ENCODE measurements at places on chromosomes 1 and 21. TPM values are rescaled to one million over a fixed set of nuclear protein-coding genes. Genes with fewer than 3 reads are reported as not detected.
A peak's percentile ranks its signal among the peaks of the same experiment; 100 is the strongest.

- peak; percentile 42 for DNase-seq
Measured at GRCh38 chr1:69570356-69570755, 2.6 kb downstream of the LRRC7 start.

GRCh38 chr1:23370709-23371584 lies 1.3 kb upstream of the ZNF436 start:
- peak; percentile 62 for DNase-seq

The CYP4A22 gene
- 0.13 TPM for polyA plus RNA-seq

- no peak for DNase-seq
Measured at GRCh38 chr1:206808615-206809014, 36.3 kb upstream of the IL10 start.

The PLXNA2 gene
- polyA plus RNA-seq: 43.8 TPM

GRCh38 chr21:39441502-39442475 lies 3.8 kb downstream of the LCA5L start:
- DNase-seq: no peak

The VPS72 gene
- 45.4 TPM for polyA plus RNA-seq

- DNase-seq: no peak
Measured at GRCh38 chr1:117166076-117166475, 44.5 kb upstream of the TRIM45 start.

The GRIK1 gene
- 0.49 TPM for polyA plus RNA-seq

The GABRD gene
- polyA plus RNA-seq: 1.1 TPM

The SIK1 gene
- 0.57 TPM for polyA plus RNA-seq

DNA sequence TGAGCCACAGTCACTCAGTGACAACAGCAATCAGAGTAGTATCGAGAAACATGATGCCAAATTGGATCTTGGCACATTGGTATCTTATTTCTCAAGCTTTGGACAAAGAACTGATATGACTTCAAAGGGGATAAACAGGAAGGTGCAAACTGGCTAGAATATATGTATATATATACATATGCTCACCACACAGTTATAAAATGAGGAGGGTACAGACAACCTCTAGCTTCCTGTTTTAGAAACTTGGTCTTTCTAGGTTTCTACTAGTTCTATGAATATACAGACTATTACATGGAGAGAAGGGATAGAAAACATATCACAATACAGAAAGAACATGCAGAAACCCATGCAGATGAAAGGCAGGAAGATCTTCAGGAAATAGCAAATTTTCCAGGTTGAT lies 292.1 kb upstream of the SNX7 start:
- no peak for DNase-seq

The LRIG2 gene
- 15.8 TPM for polyA plus RNA-seq

The SERPINC1 gene
- polyA plus RNA-seq: 0.12 TPM

The SYCP1 gene
- polyA plus RNA-seq: not detected

- no peak for DNase-seq
Measured at GRCh38 chr1:1622010-1622787, 6.9 kb downstream of the MIB2 start.

DNA sequence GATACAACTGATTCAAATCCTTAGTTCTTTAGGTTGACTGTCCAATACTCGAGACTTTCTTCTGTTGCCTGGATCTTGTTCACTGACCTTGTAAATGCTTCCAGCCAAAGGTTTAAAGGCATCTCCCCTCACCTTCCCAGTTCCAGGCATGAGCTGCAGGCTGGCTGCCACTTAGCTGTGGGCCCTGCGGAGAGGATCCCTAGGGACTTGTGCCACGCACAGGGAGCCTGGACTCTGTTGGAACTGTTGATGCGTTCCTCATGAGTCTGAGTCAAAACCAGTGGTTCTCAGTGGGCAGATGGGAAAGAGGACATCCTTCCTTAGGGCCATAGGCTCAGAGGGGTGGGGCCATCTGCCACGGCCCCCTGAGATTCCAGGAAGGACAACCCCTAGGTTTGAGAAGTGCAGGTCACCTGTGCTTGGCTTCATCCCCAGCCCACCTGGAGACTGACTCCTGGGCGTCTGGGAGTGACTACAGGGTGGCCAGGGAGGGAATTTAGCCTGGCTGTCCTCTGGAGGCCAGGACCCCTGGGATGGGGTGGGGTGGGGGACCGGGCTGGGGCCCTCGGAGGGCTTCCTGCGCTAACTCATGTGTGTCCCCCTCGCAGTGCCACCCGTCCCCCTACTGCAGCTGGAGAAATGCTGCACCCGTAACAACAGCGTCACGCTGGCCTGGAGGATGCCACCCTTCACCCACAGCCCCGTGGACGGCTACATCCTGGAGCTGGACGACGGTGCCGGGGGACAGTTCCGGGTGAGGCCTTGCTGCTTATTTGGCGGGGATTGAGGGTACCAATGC lies 37.6 kb upstream of the GNPAT start:
- DNase-seq: no peak

The ATP6V1G3 gene
- not detected for polyA plus RNA-seq

- DNase-seq: no peak
Measured at GRCh38 chr1:21693732-21694131, 24.6 kb upstream of the RAP1GAP start.

GRCh38 chr1:59779949-59780348 lies 34.8 kb upstream of the HOOK1 start:
- DNase-seq: no peak

GRCh38 chr1:14529475-14529874 lies 69.0 kb upstream of the KAZN start:
- no peak for DNase-seq

DNA sequence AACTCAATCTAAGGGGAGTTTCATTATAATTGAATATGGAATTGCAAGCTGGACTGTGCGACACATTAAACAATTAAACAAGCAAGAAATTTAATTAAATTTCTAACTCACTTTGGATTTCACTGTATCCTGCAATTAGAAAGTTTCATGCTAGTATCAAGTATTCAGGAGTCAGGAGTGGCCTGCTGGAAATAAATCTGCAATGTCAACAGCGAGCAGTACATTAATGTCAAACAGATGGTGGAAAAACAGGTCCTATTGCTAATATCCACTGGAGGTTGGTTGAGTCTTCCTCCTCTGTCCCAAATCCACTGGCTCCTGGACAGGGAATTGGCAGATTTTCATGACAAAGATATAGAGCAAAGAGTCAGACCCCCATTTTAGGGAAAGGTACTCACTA lies 237.1 kb downstream of the VAV3 start:
- no peak for DNase-seq

GRCh38 chr1:96524100-96524499 lies 197.5 kb upstream of the PTBP2 start:
- DNase-seq: no peak

- DNase-seq: no peak
Measured at GRCh38 chr1:26280333-26281042, 602 bp downstream of the SH3BGRL3 start.

Data from hindlimb muscle (tissue), 1 donor.